D341Med (cell line): ENCODE measurements at places on chromosomes 11 and 22.

DNA sequence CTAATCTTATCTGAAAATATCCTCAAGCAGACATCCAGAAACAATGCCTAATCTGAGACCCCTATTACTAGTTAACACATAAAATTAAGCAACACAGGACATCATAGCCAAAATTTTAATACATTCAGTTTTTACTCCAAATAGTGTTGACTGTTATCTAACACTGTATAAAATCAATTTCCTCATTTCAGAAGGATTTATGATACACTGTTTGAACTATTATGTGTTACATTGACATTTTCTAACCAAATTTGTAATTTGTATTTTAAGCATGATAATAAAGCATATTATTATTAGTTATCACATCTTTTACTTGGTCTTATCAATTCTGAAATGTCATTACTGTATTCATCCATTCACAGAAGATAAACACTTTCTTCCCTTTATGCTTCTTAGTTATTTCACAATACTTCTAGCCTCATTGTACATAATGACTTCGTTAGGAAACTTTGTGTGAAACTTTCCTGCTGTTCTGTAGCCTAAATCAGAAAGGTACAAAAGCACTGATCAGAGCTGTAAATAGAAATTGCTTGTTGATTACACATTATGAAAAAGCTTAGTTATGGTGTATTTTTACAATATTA, 1248.9 kb downstream of the JRKL start:
- no peak for DNase-seq

- no peak for DNase-seq
Observed at GRCh38 chr22:16807109-16807508, 18.1 kb downstream of the XKR3 start.

DNA sequence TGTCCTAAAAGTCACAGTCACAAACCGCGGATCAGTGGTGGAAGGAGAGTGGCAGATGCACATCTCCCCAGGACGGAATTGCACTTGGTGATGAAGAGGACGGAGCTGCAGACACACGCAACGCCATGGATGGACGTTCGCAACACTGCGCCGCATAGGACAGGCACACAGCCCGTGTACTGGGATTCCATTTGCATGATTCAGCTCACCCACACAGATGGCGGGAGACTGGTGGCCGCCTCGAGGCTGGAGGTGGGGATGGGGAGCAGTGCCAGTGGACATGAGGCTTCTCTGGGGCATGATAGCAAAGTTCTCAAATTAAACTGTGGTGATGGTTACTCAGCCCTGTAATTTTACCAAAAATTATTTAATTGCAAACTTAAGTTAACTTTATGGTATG, 37.4 kb downstream of the DUSP8 start:
- no peak for DNase-seq

DNA sequence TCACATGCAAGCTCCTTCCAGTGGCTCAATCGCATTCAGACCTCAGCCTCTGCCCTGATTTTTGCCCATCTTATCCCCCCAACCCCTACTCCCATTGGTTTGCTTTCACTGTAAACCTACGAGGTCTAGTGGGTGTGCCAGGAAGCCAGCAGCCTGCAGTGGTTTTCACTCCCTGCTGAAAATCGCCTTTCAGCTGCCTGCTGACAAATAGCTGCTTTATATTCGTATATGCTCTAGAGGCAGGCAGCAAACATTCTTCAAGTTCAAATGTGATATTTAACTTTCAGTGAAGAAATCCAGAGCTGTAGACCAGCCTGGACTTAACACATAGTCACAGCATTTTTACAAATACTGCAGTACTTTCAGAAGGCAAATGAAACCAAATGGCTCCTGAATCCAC, 92.8 kb upstream of the APOA1 start:
- DNase-seq = no peak

- no peak for DNase-seq
Observed at GRCh38 chr22:27241430-27242321, 559.9 kb downstream of the MN1 start.

DNA sequence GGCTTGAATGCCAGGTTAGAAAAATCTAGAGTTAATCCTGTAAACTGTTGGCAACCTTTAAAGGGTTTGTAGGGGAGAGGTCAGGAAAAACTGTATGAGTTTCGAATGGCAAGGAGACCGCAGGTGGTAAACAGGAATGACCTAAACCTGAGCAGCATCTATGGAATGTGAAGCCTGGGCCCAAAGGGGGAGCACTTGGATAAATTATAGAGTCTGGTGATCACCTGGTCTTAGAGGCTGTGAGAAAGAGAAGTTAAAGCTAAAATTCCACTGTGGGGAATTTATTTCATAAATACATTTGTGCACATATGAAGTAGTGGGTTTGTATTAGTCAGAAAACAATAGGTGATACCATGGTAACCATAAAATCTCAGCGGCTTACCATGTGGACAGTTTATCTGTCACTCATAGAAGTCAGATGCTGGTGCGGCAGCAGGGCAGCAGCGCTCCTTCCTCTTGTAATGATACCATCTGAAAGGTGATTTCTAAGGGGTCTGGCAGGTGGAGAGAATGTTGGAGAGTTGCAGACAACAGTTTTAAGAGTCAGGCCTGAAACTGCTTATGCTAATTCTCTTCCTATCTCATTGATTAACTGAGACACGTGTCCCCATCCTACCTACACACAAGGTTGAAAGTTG, 1104.4 kb upstream of the CCDC90B start:
- peak; percentile 44 for DNase-seq
